Omental fat pad (tissue), 4 donors: ENCODE measurements at places on chromosomes 7 and 10. TPM values are rescaled to one million over a fixed set of nuclear protein-coding genes. Genes with fewer than 3 reads are reported as not detected.
A peak's percentile ranks its signal among the peaks of the same experiment; 100 is the strongest.

The RBM33 gene
- total RNA-seq: 32.2 TPM

The ATP6V0A4 gene
- total RNA-seq: not detected

The CDHR3 gene
- total RNA-seq: 6.6 TPM

The ANKRD30A gene
- 1.3 TPM for total RNA-seq

The MET gene
- total RNA-seq: 92.4 TPM

The BLNK gene
- 0.48 TPM for total RNA-seq

DNA sequence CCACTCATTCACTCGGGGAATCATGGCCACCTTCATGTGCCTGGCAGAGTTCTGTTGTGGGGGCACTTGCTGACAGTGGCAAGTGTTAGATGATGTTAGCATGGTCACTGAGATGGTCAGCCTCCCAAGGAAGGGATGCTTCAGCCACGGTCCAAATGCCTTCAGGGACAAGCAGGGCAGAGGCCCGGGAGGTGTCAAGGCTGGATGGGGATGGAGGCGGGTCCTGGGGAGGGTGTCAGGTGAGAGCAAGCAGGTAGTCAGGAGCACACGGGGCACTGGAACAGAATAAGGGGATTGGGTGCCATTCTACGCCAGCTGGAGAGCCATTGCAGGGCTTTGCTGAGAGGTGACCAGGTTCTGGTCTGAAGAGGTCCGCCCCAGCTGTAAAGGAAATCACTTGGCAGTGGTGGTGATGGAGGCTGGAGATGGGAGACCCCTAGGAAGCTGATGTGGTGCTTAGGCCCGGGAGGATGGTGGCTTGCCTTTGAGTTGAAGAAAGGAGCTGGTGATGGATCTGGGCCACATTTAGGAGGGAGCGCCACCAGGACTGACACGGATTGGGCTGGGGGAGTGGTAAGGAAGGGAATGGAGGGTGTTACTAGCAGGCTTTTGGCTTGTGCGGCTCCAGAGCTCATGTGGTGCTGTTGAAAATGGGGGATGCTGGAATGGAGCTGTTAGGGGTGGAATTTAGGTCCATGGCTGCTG is 24.1 kb downstream of the AGAP3 start:
- no peak for DNase-seq

- no peak for DNase-seq
These were observed 610.3 kb downstream of the PTPRN2 start for GRCh38 chr7:157977306-157977705.

DNA sequence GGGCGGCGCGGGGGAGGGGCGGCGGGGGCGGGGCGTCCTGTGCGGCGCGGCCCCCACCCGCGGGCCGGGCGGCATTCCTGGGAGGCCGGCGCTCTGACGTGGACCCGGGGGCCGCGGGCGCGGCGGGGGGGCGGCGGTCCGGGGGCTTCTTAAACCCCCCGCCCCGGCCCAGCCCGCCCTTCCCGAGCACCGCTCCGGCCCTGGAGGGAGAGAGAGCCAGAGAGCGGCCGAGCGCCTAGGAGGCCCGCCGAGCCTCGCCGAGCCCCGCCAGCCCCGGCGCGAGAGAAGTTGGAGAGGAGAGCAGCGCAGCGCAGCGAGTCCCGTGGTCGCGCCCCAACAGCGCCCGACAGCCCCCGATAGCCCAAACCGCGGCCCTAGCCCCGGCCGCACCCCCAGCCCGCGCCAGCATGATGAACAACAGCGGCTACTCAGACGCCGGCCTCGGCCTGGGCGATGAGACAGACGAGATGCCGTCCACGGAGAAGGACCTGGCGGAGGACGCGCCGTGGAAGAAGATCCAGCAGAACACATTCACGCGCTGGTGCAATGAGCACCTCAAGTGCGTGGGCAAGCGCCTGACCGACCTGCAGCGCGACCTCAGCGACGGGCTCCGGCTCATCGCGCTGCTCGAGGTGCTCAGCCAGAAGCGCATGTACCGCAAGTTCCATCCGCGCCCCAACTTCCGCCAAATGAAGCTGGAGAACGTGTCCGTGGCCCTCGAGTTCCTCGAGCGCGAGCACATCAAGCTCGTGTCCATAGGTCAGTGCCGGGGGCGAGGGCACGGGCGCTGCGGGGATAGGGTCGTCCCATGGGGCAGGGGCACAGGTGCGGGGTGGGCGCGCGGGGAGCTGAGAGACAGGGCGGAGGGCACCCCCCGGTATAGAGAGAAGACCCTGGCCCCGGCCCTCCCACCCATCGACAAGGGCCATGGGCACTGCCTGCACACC is at the start of gene FLNC:
FLNC (plus strand) TSS at position 176 of the 947 bp plus-strand sequence; CDS start at position 408, 232 bp downstream.
- no peak for DNase-seq

- peak; percentile 22 for DNase-seq
These were observed 4.4 kb downstream of the RASSF4 start for GRCh38 chr10:44963772-44964633.

- DNase-seq: no peak
These were observed 150.9 kb upstream of the MTPN start for GRCh38 chr7:136128050-136128449.

- no peak for DNase-seq
These were observed 1.5 kb downstream of the GDF2 start for GRCh38 chr10:47323636-47324296.

DNA sequence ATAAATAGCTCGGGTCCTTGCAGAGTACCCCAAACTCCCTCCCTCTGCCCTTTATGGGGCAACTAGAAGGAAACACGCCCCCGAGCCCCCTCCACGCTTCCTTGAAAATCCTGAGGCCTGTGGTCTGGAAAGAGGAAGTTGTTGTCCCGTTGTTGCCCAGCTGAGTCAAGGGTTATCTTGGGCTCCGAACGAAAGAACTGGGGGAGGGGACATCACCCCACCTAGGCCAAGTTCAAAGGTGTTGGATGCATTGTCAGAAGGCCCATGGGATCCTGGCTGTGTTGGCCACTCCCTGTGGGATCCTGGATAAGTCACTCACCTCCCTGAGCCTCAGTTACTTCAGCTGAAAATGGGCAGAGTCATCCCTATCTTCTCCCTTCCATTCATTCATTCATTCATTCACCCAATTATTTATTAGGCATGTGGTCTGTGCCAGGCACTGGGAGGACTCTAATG is at the start of gene CCL24:
CCL24 (minus strand) TSS at position 26 of the 456 bp plus-strand sequence. CDS start 91 bp downstream, outside the sequence.
- DNase-seq: no peak

DNA sequence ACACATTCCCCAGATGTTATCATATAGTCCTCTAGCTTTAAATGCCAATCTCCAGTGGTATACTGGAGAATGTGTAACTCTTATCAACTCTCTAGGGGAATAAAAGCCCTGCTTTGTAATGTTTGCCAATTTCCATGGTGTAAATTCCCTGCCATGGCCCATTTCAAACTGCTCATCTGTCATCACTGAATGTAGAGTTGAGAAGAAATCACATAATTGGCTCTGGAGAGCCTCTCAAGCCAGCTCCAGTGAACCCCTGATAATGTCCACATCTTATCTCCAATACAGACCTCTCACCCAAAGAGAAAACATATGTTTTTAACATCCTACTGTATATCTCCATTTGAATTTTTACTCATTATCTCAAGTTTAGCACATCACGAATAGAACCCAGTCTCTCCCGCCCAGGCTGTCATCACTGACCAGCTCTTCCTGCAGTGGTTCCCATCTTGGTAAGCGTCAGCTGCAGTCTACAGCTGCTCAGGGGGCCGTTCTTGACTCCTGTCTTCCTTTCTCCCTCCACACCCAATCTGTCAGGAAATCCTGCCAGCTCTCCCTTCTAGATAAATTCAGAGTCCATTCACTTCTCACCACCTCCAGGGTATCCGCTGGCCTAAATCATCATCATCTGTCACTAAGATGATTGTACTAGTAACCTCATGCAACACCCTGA is 332.4 kb downstream of the FRMD4A start:
- DNase-seq: no peak

- DNase-seq: no peak
These were observed 52.7 kb downstream of the GNA12 start for GRCh38 chr7:2791390-2791789.

DNA sequence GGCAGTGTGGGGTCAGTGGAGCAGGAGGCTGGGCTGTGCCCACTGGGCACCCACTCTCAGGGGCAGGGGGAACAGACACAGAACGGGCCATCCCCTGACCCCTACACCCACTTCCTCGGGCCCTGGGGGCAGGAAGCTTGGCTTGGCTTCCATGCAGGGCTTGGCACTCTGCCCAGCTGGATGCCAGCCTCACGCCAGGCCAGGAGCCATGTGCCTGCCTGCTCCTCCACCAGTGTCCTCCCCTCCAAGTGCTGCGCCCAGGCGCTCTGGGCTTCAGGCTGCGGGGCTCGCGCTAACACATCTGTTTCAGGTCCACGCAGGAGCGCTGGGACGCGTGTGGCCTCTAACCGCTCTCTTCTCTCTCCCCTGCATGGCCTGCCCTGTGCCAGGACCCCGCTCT is 12.7 kb downstream of the LDB3 start:
- no peak for DNase-seq

- DNase-seq: no peak
These were observed 170.4 kb upstream of the C7orf33 start for GRCh38 chr7:148419856-148420832.

GRCh38 chr7:137258552-137258951 is 85.0 kb downstream of the PTN start:
- DNase-seq: no peak

- DNase-seq: no peak
These were observed 191.0 kb downstream of the TNS3 start for GRCh38 chr7:47390914-47391313.
